ENCODE measurements at places on chromosomes 12 and 14. TPM values are rescaled to one million over a fixed set of nuclear protein-coding genes. Genes with fewer than 3 reads are reported as not detected.
A peak's percentile ranks its signal among the peaks of the same experiment; 100 is the strongest.

- no peak overlapping the region for H3K4me3 ChIP-seq
- H3K27me3 ChIP-seq = peaks cover 7% of the 10 kb centered on the region
- H3K4me1 ChIP-seq = no peaks in the 10 kb centered on the region
- H3K36me3 ChIP-seq = no peaks in the 10 kb centered on the region
- DNase-seq = no peak
- no peak overlapping the region for H3K27ac ChIP-seq
Observed at GRCh38 chr14:97056086-97056485, 258.9 kb downstream of the VRK1 start.

GRCh38 chr14:34356264-34356654 lies 105.8 kb downstream of the SPTSSA start:
- no peaks in the 10 kb centered on the region for H3K27me3 ChIP-seq
- no peak for DNase-seq
- no peak overlapping the region for H3K4me3 ChIP-seq
- H3K27ac ChIP-seq = no peak overlapping the region
- H3K4me1 ChIP-seq = no peaks in the 10 kb centered on the region
- no peaks in the 10 kb centered on the region for H3K36me3 ChIP-seq

The HCFC2 gene
- total RNA-seq = 12.7 TPM

GRCh38 chr12:45336762-45337596 lies 121.1 kb downstream of the ANO6 start:
- no peak overlapping the region for H3K4me3 ChIP-seq
- DNase-seq = no peak
- no peak overlapping the region for H3K27ac ChIP-seq
- peaks cover 2% of the 10 kb centered on the region for H3K4me1 ChIP-seq

- no peak for DNase-seq
- no peaks in the 10 kb centered on the region for H3K36me3 ChIP-seq
- no peak overlapping the region for H3K27ac ChIP-seq
- no peaks in the 10 kb centered on the region for H3K4me1 ChIP-seq
Observed at GRCh38 chr14:34147461-34147860, 196.6 kb upstream of the EGLN3 start.

The ARHGEF40 gene
- not detected for total RNA-seq

DNA sequence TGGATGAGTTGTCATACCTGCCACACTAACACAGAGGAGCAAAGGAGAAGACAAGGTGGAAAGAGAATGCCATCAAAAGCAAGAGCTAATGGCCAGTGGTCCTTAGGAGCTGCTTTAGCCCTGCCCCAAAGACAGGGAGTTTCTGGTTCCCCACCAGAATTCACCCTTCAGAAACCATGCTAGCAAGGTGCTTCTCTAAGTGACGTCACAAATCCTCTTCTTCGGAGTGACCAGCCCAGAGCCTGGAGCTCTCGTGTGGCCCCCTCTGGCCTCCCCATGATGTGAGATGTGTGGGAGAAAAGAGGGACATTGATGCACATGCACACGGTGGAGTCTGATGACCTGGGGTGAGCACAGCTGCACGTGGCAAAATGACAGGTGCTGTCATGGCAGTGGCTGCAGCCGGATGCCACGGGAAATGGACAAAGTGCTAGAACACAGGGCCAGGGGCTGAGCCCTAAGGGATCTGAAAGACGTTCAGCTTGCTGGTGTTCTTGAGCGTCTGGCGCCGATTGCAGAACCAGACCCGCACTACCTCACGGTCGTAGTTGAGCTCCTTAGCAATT lies 16.9 kb upstream of the TFCP2 start:
- no peak for DNase-seq
- H3K27me3 ChIP-seq = no peaks in the 10 kb centered on the region
- no peak overlapping the region for H3K4me3 ChIP-seq
- peaks cover 7% of the 10 kb centered on the region for H3K4me1 ChIP-seq
- H3K27ac ChIP-seq = no peak overlapping the region

DNA sequence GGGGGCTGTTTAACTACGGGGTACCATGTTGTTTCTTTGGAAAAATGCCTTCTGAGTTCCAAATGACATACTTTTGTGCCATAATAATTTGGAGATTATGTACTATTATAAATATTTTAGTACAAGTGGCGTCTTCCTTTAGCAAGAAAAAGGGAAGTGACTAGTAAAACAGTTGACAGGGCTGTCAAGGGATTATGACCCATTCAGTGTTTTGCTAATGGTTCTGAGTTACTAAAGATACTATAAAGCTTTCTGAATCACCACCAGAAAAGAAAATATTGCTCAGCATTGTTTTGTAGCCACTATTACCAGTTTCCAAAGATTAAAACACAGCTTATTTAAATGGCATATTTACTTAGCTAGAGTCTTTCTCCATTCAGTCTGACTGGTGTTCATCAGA lies 334.9 kb downstream of the SNAPC1 start:
- H3K27ac ChIP-seq = no peak overlapping the region
- no peak for DNase-seq
- H3K4me1 ChIP-seq = no peaks in the 10 kb centered on the region
- peaks cover 15% of the 10 kb centered on the region for H3K27me3 ChIP-seq
- H3K36me3 ChIP-seq = no peaks in the 10 kb centered on the region

The CACNA2D4 gene
- total RNA-seq = 8.2 TPM

DNA sequence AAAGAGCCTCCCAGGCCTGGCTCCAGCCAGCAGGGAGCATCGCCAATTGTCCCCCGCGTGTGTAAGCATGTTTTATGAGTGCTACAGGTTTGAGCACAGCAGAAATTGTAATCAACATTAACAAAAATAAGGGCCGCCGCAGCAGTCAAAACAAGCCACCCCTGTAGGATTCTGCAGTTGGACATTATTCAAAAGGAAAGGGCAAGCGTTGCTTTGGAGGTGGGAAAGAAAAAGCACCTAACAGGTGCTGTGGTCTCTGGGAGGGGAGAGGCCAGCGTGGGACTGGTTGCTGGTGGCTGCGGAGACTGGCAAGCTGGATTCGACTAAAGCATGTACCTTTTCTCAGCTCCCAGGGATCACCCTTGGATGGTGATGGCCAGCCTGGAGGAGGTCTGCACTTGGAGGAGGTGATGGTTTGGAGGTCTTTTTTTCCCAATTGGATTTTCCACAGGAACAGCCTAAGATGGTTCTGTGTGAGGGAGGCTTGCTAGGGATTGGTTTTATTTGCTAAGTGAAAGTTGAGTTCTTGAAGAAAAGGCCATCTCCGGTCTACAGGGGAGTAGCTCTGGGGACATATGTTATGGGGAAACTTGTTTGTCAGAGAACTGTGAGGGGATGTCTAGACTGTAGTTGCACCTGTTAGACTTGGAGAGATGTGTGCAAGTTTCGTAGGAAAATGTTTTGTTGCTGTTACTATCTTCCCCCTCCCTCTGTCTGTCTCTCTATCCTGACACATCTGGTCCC lies 2.0 kb downstream of the DYRK2 start:
- H3K27ac ChIP-seq = peak overlapping the region; percentile 85
- peaks cover 34% of the 10 kb centered on the region for H3K4me1 ChIP-seq
- H3K27me3 ChIP-seq = peaks cover 10% of the 10 kb centered on the region
- peaks cover 25% of the 10 kb centered on the region for H3K36me3 ChIP-seq

The GPR132 gene
- total RNA-seq = 49.4 TPM

The CEBPE gene
- 0.79 TPM for total RNA-seq

DNA sequence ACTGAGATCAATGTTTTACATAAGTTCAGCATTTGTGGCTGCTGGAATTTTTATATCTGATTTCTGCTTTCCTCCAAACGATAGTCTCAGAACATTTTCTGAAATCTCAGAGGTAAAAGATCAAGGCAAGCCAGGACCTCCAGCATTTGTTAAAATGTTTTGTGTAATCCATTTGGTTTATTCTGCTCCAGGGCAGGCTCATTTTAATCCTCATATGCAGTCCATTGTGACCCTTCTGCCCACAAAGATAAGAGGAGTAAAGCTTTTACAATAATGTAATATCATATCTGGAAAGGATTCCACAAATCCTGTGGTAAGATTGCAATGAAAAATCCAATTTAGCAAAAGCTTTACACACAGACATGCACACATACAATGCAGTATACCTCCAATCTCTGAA lies 55.3 kb upstream of the KCNH5 start:
- DNase-seq = no peak
- H3K4me1 ChIP-seq = no peaks in the 10 kb centered on the region
- H3K36me3 ChIP-seq = no peaks in the 10 kb centered on the region
